ENCODE measurements at places on chromosomes 3 and 15.

GRCh38 chr3:54071601-54072000 is 50.8 kb upstream of the CACNA2D3 start:
- DNase-seq = no peak

DNA sequence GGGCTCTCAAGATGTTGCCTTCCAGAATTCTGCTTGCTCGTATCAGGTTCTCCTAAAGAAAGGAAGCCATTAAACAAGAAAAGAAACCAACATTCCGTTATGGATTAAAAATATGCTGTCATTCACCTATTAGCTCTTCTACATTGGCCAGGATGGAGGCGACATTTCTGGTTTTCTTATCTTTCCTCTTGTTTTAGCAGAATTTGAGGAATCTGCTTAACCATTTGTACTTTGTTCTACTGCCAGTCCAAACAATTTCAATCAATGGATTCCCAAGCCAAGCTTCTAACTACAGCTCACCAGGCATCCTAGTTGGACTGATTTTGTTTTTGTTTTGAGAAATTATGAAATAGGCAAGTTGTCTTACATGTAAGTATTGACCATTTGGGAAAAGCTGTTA is 164.6 kb upstream of the TSC22D2 start:
- DNase-seq = no peak

DNA sequence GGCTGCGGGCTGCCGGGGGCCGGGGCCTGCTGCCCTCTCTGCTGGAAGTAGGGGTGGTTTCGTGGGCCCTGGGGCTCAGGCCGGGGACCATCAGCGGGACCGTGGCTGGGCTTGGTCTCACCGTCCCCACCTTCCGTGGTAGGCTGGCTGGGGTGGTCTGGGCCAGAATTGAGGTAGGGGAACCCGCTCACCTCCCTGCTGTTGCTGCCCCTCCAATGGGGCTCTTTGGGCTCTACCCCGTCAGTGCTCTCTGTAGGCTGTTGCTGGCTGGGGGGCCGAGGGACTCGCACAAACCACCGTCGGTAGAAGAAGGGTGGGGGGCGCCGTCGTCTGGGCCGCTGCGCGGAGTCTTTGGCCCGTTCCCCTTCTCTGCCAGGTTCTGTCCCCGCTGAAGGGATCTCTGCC is 23.4 kb downstream of the RGMA start:
- no peak for DNase-seq

GRCh38 chr3:172625404-172625803 is 85.5 kb downstream of the NCEH1 start:
- no peak for DNase-seq

- no peak for DNase-seq
Measured at GRCh38 chr3:170711786-170712185, 125.9 kb upstream of the SLC7A14 start.

- no peak for DNase-seq
Measured at GRCh38 chr3:190855151-190855550, 7.3 kb downstream of the GMNC start.

- no peak for DNase-seq
Measured at GRCh38 chr3:177992993-177993970, 543.0 kb upstream of the KCNMB2 start.

- DNase-seq = no peak
Measured at GRCh38 chr3:4139462-4140140, 163.6 kb upstream of the SETMAR start.

GRCh38 chr15:40243126-40243810 is 4.4 kb downstream of the PAK6 start:
- DNase-seq = no peak

- no peak for DNase-seq
Measured at GRCh38 chr3:42492508-42493080, 9.8 kb upstream of the VIPR1 start.

DNA sequence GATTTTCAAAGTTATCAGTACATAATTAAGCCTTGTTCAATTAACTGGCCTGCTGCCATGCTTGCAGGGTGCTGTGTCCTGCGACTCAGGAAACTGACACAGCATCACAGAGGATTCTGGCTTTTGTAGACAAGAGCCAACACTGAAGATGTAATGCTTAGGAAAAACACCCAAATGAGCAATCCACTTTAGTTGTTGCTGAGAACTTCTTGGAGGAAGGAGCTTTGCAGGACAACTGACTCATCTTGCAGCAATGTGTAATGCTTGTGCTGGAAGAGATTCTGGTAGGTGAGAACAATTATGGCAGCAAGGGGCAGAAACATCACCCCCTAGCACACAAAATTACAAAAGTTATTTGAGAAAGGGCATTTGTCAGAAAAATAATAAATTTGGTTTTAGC is 67.6 kb downstream of the NLGN1 start:
- DNase-seq = no peak

DNA sequence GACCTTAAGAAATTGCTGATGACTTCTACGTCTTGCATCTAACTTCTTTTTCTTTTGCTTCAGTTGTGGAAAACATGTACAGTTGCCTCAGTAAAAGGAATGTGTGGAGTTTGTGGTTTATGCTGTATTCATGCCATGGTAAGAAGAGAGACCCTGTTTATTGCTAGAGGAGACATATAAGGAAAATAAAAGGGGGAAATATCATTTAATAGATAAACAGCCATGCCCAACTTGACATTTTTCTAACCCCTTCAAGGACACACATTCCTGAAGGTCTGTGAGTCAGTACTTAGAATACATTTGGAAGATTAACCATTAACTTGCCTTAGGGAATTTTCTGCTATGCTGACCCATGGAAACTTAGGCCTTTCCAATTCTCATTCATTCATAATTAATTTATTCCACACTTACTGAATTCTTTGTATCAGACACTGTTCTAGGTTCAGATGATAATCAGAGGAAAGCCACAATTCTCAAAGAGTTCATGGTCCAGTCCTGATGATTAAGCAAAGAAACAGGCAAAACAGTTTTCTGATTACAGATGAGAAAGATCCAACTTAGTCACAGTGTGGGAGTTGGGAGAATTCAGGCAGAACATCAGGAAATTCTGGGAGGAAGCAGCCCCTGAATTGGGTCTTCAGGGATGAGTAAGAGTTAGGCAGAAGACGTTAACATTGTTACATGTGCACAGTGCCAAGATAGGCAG is 329.8 kb upstream of the RASGRP1 start:
- DNase-seq = no peak

DNA sequence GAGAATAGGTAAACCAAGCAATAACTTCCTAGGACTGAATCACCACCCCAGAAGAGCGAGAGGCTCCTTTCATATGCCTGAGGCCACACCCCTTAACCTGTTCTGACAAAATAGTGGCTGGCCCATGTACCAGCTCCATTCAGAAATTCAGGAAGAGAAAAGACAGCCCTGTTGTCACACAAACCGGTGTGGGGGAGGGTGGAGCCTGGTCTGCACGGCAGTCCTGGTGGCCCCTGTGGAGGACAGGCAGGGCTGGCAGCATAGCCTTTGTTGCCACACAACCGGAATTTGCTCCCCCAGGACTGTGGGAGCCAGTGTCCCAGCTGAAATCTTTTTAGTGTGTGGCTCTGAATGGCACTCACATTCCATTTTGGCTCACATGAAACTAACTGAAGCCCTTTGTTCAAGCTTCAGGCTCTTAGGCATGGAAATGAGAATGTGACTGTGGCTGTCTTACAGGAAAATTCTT is 23.8 kb downstream of the RLBP1 start:
- peak; percentile 66 for DNase-seq

DNA sequence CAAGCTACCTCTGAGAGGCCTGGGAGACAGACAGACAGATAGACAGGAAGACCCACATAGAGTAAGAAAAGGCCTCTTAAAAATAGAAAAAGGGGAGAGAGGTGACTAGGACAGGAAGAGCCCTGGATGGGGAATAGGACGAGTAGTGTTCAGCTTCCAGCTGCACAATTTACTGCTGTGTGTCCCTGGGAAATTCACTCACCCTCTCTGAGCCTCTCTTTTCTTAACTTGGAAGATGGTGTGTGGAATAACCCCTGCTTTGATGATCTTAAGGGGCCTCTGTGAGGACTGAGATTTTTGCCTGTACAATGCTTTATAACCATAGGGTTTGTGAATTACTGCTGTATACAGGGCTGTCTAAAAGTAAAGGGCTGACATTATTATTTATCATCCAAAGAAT is 37.5 kb downstream of the FEM1B start:
- DNase-seq = no peak

DNA sequence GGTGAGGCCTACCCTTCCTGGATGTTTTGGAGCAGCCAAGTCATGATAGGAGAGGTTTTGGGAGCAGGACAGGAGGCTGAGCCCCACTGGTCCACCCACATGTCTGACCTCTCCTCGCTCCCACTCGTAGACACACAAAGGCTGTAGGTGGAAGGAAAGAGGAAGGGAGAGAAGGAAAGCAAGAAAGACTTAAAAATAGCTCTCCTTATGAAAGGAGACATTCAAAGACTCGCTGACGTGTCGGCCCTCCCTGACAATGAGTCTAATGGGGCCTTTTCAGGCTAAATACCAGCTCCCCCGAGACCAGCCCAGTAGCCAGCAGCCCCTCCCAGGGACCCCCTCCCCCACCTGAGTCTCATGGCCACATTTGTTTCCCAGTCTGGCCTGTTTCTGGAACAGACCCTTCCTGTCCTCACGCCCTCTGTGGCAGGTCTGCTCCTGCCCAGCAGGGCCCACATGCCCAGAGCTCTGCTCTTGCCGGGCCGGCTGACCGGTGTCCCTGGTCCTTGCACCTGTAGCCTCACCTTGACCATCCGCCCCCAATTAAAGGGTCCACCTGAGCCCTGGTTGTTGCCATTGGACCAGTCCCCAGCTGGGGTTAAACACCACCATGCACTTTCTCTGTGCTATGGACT is 49.3 kb downstream of the FGD5 start:
- no peak for DNase-seq

DNA sequence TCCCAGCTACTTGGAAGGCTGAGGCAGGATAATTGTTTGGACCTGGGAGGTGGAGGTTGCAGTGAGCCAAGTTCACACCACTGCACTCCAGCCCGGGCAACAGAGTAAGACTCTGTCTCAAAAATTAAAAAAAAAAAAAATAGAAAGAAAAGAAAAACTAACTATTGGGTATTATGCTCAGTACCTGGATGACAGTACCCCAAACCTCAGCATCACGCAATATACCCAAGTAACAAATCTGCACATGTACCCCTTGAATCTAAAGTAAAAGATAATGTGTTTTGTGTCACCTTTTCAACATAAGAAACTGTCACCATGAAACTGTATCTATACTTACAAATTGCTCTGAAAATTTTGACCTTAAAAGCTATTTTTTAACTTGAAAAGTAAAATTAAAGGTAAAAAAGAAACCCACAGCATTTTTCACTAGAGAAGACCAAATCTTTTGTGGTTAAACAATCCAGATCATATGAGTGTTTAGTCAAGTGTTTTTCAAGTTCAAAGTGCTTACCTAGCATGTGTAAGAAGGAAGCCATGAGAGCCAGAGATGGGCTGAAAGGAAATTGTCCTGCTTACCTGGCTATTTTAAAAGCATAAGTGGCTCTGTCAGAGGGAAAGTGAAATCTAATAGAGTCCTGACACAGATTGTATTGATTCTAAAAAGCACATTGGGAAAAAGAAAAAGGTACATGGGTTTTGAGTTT is 50.5 kb downstream of the MYO1E start:
- no peak for DNase-seq

DNA sequence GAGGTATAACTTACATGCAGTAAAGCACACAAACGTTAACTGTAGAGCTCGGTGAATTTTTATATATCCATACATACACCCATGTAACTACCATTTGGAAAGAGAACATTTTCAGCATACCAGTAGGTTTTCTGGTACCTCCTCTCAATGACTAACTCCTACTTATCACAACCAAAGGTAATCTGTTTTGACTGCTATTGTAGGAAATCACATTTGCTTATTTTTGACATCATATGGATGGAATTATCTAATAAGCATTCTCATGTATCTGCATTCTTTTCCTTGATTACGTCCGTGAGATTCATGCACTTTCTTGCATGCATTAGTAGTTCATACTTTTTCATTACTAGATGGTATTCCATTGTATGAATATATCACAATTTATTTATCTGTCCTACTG is 76.8 kb downstream of the CSNK1G1 start:
- DNase-seq = no peak

DNA sequence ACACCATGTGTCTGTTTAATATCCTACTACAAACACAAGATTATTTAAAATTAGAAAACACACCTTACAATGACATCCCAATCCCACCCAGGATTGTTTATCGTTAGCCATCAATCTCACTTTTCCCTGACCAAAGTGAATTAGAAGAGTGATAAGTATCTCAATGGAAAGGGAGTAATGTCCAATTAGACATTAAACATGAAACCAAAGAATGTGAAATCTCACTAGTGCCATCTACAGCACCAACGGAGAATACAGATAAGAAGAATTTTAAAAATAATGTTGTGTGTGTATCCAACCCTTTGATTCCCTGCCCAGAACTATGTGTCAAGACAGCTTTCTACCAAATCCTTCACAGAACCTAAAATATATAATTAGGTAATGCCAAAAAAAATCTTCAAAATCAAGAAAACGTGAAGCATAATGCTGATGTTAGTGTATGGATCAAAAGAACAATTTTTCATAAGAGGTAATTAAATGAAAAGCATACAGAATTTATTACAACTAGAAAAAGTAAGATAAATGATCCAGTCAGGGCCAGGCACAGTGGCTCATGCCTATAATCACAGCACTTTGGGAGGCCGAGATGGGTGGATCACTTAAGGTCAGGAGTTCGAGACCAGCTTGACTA is 64.2 kb downstream of the SCAPER start:
- DNase-seq = peak; percentile 38

GRCh38 chr3:13025090-13025489 is 48.1 kb downstream of the IQSEC1 start:
- no peak for DNase-seq

GRCh38 chr3:20254268-20255117 is 68.5 kb upstream of the SGO1 start:
- DNase-seq = no peak

- DNase-seq = no peak
Measured at GRCh38 chr15:47725906-47726305, 8.6 kb downstream of the SEMA6D start.

GRCh38 chr15:64009798-64010261 is 36.5 kb downstream of the DAPK2 start:
- no peak for DNase-seq

GRCh38 chr15:79883579-79884203 is 13.1 kb downstream of the MTHFS start:
- DNase-seq = no peak

DNA sequence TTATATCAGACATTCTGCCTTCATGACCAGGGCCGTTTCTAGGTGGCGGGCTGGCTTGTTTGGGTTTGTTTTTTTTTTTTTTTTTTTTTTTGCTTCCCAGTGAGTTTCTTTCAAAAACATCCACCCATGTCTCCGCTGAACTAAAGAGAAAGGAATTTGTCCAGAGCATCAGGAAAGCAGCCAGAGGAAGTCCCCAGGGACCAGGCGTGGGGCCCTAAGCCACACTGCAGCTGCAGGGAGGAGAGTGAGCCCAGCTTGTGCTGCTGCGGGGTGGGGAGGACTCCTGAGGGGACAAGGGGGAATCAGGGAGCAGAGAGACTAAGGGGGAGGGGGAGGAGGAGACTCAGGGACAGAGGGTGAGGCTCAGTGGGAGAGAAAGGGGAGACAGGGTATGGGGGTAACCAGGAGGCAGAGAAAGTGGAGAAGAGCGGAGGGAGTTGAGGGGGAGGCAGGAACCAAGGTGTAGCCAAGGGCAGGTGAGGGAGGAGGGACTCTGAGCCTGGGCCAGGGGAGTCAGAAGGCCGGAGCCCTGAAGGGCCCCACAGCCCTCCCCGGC is 49.5 kb downstream of the CYP11A1 start:
- peak; percentile 48 for DNase-seq

- peak; percentile 89 for DNase-seq
Measured at GRCh38 chr3:50320853-50321335, 1.7 kb downstream of the HYAL2 start.

Measured in mucosa of descending colon (tissue), 3 donors.